Natural killer cell treated with Interleukin-12 subunit alpha and Interleukin-12 subunit beta and Interleukin-15 and Interleukin-18, amount 100 ng/mL, for 72 hours (primary cell): ENCODE measurements at places on chromosomes 3 and 15. TPM values are rescaled to one million over a fixed set of nuclear protein-coding genes. Genes with fewer than 3 reads are reported as not detected.

RAB6B gene
- total RNA-seq, result 0.21 TPM

SYNPR gene
- not detected for total RNA-seq

ENTPD3 gene
- not detected for total RNA-seq

ITIH1 gene
- not detected for total RNA-seq

REC114 gene
- not detected for total RNA-seq

BCL2A1 gene
- 40.0 TPM for total RNA-seq

BCHE gene
- not detected for total RNA-seq

IGSF10 gene
- not detected for total RNA-seq

DNA sequence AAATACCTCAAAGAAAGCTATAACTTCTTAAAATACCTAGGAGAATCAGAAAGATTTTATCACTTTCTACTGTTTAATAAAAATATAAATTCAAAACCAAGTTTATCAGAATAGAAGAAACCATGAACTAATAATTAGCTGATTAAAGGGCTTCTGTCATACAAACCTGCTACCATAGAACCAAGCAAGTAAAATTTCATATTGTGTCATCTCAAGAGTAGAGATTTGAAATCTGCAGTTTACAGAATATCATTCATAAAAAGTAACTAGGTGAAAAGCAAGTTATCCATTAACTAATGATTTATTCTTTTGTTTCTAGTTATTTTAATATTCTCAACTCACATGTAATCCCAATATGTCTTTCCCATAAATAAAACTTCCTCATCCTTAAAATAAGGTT lies 36.8 kb upstream of the XXYLT1 start:
- DNase-seq, result no peak

- peak; percentile 12 for DNase-seq
These were observed 141.9 kb downstream of the TPRA1 start for GRCh38 chr3:127448671-127449070.

GRCh38 chr3:120797857-120798256 lies 55.3 kb downstream of the GTF2E1 start:
- no peak for DNase-seq

DNA sequence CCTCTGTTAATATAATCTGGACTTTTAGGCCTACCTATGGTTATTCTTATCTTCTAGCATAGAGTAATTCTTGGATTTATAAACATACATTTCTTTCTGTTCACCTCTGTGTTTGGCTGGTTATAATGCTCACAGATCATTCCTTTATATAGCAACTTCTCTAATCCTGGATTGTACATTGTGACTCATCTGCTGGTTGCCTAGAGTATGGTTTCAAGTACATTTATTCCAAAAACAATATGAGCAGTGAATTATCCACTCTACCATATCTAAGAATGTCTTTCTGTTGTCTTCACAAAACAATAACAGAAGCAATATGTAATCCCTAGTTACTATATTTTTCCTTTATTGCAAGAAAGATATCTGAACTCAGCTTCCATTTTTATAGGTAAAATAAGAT lies 35.3 kb downstream of the FSIP1 start:
- no peak for DNase-seq

- DNase-seq, result no peak
These were observed 22.0 kb downstream of the TGM4 start for GRCh38 chr3:44896440-44896839.

- no peak for DNase-seq
These were observed 4.7 kb downstream of the INAFM2 start for GRCh38 chr15:40328176-40328575.

DNA sequence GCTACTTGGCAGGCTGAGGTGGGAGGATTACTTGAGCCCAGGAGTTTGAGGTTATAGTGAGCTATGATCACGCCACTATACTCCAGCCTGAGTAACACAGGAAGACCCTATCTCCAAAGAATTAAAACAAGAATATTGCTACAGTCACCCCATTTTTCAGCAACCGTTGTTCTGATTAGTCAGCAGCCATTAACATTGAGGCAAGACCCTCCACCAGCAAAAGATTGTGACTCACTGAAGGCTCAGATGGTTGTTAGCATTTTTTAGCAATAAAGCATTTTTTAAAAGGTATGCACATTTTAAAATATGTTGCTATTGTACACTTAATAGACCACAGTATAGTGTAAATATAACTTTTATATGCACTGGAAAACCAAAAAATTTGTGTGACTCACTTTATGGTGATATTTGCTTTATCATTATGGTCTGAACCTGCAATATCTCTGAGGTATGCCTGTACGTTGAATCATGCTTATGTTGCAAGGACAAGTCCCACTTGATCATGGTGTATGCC lies 492.6 kb downstream of the SQOR start:
- DNase-seq, result no peak

- DNase-seq, result no peak
These were observed 193.7 kb downstream of the TCF12 start for GRCh38 chr15:57112178-57112577.

DNA sequence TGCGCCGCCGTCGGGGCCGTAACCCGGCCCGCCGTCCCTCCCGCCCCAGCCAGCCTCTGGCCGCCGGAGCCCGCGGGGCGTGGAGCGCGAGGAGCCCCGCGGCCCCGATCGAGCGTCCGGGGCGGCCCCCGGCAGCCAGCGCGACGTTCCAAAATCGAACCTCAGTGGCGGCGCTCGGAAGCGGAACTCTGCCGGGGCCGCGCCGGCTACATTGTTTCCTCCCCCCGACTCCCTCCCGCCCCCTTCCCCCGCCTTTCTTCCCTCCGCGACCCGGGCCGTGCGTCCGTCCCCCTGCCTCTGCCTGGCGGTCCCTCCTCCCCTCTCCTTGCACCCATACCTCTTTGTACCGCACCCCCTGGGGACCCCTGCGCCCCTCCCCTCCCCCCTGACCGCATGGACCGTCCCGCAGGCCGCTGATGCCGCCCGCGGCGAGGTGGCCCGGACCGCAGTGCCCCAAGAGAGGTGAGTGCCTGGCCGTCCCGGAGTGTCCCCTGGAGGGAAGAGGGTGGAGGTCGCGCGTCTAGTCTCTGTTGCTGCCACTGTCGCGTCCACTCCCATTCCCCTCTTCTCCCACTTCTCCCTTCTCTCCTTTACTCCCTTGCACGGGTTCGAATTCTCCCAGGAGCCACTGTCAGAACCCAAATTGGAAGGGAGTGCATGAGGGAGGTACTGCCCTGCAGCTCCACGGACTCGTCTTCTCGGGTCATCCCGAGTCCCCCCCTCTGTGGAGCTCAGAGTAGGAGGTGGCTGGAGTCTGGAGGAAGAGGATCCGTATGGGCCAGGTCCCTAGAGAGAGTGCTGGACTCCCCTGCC lies 585 bp downstream of the CSK start:
- peak; percentile 78 for DNase-seq

- no peak for DNase-seq
These were observed 104.3 kb upstream of the TMC3 start for GRCh38 chr15:81478354-81478753.

- DNase-seq, result no peak
These were observed 521.5 kb downstream of the PYDC2 start for GRCh38 chr3:191982481-191982880.

DNA sequence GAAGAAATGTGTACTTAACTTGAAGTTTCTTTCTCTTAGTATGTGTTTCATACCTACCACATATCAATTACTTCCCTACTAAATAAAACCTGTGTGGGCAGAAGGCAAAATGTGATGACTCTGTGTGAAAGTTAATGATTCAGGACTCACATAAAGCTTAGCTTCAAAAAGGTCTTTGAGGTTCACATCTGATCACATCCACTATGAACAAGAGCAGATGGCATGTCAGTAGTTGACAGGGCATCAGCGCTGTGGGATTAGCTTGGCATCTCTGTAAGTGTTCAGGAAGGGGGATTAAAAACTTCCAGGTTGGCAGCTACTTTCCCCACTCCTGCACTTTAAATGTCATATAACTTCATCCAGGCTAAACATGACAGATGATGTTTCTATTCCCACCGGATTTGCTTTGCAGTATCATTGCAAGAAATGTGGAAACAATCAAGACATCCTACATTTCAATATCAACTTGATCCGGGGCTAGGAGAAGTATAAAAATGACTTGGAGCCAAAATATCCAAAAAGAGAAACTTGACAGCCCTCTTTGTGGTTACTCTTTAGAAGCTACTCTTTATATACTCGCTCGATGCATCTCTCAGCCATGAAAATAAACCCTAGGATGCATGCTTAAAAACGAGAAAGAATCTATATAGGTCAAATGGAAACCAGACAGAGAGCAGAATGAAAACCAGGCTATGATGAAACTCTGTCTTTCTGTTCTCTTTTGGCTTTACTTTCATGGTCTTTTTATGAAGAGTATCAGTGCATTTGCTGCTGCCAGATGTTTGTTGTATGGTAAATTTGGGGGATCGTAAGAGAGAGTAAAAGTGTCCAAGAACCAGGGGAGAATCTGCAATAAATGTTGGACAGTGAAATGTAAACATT lies 273.1 kb upstream of the ALCAM start:
- no peak for DNase-seq

DNA sequence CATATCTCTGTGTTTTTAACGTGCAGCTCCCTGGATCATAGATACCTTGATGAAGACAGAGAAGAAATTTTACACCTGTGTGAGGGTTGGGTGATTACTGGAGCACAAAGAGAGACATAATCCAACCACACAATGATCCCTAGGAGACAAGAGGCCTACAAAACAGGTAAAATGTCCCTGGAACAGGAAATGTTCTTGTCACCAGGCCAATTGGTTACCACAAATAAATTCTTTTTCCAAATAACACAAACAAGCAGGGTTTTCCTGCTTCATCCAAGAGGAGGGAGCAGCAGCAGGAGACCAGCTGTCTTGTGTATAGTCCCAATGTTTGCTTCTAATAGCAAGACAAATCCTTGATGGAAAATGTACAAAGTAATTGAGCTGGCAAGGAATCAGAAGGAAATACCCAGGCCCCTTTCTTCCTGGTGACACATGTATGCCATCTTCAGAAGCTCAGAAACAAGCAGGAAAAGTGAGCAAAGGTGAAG lies 1.4 kb downstream of the MGLL start:
- no peak for DNase-seq

DNA sequence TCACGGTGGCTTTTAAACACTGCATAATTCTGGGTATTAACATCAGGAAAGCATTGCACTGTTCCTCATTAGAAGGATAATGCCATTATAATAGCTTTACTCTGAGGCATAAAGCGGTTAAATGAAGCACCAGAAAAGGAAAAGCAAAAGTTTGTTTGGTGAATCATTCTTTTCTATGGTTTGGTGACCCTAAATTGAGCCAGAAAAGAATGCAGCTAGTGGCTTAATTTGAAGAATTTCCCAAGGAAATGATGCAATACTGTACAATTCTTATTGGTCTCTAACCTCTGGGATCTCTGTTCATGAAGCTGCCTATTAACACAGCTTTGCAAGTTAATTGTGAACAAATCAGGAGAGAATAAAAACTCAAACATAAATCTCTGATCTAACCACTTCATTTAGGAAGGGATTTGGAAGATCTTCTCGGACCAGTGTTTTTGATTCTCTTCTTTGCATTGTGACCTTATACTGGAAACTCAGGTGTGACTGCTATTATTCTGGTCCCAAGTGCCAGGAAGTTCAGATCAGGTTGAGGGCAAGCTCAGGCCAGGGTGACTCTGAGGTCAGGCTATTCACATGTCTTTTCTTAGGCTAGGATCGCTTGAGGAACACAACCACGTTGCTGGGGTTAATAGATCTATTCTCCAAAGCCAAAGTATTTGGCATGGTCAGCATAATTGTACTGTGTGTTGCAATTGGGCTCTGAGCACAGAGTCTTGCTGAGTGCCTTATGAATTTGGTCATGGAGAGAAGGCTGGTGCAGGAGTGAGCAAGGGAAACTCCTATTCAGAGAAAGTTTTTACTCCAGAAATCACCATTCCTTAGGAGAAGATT lies 11.3 kb upstream of the DLG1 start:
- DNase-seq, result no peak

GRCh38 chr15:25268166-25268565 lies 170.7 kb downstream of the UBE3A start:
- no peak for DNase-seq
